RPMI8226 (cell line): ENCODE measurements at places on chromosomes 3 and 15.

- DNase-seq: no peak
Observed at GRCh38 chr15:52287114-52287513, 8.5 kb downstream of the MYO5C start.

DNA sequence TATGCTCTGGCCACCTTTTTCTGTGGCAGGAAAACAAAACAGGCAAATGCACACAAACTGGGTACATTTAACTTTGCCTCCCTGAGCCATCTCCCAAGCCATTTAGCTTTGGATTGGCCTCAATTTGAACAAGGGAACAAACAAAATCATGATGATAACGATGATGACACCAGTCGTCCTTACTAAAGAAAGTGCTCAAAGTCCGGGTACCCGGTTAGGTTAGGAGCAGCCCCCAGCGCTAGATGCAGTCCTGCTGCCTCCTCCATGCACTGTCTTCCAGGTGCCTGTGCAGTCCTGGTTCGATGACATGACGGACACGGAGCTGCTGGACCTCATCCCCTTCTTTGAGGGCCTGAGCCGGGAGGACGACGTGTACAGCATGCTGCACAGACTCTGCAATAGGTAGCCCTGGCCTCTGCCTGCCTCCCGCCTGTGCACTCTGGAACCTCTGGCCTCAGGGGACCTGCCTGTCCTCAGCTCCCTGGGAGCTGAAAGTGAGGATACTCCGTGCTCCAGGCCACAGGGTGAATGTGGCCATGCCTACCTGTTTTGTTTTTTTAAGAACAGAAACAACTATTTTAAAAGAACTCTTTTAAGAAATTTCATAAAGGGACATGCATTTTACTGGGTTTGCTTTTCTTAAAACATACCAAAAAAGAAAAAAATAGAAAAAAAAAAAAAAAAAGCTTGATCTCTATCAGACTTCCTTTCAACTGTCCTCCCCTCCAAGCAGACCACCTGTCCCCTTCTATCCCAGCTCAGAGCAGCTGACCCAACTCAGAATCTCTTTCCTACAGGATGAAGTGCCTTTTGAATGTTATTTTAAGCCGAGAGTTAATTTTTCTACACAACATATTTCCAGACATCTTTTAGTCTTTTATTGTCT lies 9.9 kb upstream of the VILL start:
- DNase-seq: no peak

DNA sequence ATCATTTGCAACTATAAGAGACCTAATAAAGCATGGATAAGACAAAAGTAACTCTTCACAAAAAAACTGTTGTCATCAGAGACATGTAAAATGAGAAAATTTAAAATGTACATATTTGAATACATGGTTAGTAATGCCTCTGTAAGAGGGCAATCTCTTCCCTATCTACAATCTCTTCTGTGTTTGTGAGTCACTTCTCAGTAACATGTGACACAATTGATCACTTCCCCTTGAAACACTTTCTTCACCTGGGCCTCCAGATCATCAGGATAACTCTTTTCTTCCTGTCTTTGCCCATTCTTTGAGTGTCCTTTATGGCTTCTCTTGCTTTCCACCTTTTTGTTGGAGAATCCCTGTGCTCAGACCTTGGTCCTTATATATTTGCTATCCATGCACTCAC lies 50.4 kb downstream of the TFDP2 start:
- DNase-seq: no peak

DNA sequence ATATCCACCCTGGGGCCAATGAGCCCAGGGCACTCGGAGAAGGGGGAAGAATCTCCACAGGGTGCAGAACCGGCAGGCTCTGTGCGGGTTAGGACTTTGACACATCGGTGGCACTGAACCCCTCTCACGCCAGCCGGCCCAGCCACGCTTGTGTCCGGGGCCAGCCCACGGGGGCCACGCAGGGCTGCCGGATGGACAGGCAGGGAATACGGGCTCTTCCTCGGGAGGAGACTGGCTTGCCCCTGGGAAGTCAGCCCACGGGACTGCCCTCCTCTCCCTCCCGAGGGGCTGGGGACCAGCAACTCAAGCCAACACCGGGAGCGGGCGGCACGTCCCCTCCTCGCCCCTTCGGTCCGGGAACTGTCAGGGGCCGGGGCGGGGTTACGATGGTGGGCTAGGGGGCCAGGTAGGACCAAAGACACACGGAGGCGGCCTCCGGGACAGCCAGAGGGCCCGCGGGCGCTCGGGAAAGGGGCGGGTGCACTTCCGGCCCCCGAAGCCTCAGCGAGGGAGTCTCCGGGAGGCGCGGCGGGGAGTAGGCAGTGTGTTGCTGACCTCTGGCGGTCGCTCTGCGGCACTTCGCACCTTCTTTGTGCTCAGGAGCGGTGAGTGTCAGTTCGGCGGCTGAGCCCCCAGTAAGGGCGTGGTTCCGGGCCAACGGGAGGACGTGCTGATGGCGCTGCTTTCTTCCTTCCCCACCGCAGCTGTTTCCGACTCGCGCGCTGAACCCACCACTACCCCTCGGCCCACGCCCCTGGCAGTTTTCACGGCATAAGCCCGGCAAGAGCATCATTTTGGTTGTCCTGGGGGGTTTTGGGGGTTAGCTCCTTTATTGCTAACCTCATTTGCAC lies 5.1 kb upstream of the CYP8B1 start:
- DNase-seq: peak; percentile 82

DNA sequence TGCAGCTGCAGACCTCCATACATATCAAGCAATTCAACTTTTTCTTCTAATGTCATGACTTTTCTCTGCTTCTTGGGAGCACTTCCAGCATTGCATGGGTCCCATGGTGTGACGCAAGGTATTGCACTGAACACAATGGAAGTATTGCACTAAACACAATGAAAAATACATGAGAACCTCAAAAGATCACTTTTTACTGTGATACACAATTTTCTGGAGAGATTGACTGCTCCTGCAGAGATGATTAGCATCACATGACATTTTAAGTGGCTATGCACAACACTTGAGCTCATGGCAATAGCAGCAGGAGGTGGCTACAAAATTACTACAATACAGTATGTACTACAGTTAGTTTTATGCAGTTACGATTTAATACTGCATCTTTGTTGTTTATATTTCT lies 113.5 kb upstream of the BHLHE40 start:
- DNase-seq: no peak

DNA sequence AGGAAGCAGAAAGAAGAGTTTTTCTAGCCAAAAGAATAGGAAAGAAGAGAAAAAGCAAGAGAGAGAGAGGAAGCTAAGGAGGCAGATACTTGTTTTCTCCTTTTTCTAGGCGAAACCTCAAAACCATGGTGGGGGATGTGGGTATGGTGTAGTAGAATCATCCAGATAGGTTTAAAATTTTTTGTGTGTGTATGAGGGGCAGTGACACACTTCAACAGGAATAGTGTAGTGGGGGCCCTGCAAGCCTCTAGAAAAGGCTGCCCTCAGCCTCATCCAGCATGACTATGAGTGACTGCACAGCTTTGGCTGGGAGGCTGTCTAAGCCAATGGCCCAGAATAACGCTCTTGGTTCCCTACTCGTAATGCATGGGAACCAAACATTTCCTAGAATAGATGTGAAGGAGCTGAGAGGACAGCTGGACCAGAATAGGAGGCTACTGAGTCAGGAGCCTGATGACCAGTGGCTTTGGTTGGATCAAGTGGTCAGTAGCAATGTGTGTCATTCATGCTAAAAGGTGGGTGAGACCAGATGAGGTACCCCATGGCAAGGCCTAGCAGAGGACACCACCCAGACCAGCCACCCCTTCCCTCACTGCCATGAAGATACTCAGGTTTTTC lies 24.4 kb downstream of the MOBP start:
- no peak for DNase-seq

GRCh38 chr15:40047415-40048210 lies 8.6 kb upstream of the SRP14 start:
- peak; percentile 24 for DNase-seq

DNA sequence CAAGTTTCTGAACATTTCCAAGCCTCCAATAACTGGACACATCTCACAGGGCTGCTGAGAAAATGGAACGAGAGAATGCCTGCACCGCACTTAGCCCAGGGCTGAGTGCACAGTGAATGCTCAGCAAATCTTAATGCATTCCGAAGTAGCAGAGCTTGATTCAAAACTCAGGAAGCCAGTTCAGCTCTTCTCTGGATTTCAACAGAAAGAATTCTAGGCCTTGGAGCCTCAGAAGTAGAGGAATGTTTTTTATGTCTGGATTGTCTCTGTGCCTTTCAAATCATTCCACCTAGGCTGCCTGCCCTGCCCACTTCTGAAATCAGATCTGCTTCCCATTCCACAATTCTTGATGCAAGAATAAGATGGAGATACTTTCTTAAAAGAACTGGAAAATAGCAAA lies 9.6 kb upstream of the FOXP1 start:
- DNase-seq: no peak

DNA sequence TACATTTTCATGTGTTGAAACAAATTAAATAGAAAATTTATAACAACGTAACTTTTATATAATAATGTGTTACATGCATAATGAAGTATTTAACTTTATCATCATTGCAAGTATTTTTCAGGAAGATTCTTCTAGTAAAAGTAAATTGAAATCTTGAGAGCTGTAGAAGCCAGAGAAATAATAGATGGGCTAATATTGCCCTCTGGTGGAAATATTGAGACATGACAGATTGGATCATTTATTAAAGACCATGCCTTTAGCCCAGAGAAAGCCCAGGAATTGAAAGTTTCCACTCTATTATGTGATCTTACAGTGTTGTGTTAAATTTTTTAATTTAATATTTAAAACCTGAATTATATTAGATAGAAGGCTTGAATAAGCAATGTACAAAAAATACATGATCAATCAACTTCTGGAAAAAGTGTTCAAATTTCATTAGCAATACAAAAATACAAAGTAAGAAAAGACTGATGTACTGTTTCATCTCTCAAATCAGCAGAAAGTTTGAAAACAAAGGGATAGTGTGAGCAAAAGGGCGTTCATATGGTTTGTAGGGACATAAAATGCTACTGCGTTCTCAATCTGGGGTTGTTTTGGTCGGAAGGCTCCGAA lies 52.7 kb upstream of the SPTSSB start:
- peak; percentile 60 for DNase-seq

- DNase-seq: no peak
Observed at GRCh38 chr15:73247331-73247730, 121.4 kb downstream of the HCN4 start.

- DNase-seq: no peak
Observed at GRCh38 chr3:106114848-106115247, 246.0 kb upstream of the CBLB start.

DNA sequence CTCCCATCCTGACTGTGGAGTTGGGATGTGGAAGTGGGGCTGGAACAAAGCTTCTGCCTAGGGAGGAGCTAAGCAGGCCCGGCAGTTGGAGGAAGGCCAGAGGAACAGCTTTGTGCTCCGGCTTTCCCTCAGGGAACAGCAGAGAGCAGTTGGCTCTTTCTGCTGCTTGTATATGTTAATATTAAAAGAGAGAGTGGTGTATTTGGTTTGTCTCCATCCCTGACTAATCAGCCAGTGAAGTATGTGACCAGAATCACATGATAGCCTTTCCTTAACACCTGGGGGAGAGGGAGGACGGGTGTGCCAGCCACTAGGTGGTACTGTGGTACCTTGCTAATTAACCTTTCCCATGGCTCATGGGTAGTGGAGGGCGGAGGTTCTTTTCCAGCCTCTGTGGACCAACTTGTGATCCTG lies 10.0 kb downstream of the EIF2B5 start:
- DNase-seq: peak; percentile 49

GRCh38 chr15:39624806-39625205 lies 43.9 kb downstream of the THBS1 start:
- no peak for DNase-seq

DNA sequence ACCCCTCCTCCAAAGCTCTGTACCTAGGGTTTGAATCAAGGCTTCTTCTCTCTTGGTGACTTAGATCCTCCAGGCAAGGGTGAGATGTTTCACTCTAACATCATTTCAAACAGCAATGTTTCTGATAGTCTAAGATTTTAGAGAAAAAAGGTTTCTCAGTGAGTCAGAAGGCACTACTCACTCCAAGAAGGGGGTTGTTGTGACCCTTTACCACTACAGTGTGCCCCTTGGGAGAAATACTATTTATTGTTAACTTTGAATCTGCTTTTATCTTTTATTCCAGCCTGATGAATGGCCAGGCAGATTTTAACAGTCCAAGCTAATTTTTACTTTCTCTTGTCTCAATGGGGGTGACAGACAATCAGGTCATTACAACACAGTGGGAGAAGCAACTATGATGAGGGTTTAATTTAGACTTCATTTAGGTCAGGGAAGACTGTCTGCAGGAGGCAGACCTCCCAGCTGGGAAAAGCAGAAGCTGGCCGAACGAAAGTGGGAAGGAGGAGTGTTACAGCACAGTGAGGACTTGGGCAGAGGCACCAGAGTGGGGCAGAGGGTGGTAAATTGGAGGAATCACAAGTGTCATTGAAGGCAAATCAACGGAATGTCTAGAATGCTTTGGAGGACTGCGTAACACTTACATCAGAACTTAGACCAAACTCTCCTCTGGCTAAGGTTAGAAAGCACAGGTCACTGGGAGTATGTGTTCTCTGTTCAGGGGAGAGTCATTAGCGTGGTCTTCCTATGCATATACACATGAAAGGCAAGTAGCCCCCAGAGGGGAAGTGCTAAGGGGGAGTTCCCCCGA lies 21.2 kb downstream of the ZNF860 start:
- DNase-seq: no peak

DNA sequence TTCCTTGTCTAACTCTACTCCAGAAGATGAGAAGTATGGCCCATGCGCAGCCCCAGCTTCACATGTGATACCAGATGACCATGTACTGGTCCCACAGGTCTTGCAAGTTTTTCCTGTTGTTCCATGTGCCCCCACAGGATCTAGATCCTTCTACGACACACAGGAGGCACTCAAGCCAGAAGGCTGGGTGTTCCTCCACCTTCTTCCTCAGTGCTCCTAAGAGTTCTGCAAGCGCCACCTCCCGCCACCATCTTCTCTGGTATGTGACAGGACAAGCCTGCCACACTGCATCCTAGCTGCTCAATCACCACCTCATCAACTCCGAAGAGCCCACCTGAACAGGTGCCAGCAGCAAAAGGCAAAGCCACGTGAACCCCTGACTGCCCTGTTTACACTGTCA lies 43.1 kb downstream of the XXYLT1 start:
- no peak for DNase-seq

- no peak for DNase-seq
Observed at GRCh38 chr15:22808761-22809280, 22.4 kb downstream of the NIPA1 start.

- DNase-seq: peak; percentile 39
Observed at GRCh38 chr3:141152801-141153678, 78.6 kb upstream of the PXYLP1 start.

GRCh38 chr15:40944510-40945296 lies 8.6 kb upstream of the CHAC1 start:
- DNase-seq: no peak

GRCh38 chr3:99119385-99119784 lies 217.9 kb upstream of the DCBLD2 start:
- DNase-seq: no peak

DNA sequence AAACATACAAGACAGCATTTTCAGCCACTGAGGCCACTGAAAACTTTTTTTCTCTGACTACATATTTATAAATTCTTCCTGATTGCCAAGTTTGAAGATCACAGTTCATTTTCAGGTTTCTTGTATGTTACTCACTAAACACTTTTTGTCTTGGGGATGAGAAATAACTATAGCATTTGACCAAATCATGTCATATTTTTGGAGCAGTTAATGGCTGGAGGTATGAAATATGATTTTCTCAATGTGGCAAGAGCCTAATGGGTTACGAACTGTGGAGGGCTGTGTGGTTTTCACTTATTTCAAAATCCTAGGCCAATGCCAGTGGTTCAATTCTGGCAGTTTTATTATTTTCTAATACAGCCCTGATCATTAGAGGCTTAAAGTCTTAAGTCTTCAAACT lies 64.4 kb downstream of the USP13 start:
- no peak for DNase-seq
